ENCODE measurements at places on chromosomes 2 and 18.

- DNase-seq = no peak
Observed at GRCh38 chr2:128753800-128754199, 435.1 kb upstream of the HS6ST1 start.

- no peak for DNase-seq
Observed at GRCh38 chr2:27823135-27823534, 51.6 kb downstream of the MRPL33 start.

- peak; percentile 56 for DNase-seq
Observed at GRCh38 chr2:109062859-109063700, 65.9 kb upstream of the SH3RF3 start.

DNA sequence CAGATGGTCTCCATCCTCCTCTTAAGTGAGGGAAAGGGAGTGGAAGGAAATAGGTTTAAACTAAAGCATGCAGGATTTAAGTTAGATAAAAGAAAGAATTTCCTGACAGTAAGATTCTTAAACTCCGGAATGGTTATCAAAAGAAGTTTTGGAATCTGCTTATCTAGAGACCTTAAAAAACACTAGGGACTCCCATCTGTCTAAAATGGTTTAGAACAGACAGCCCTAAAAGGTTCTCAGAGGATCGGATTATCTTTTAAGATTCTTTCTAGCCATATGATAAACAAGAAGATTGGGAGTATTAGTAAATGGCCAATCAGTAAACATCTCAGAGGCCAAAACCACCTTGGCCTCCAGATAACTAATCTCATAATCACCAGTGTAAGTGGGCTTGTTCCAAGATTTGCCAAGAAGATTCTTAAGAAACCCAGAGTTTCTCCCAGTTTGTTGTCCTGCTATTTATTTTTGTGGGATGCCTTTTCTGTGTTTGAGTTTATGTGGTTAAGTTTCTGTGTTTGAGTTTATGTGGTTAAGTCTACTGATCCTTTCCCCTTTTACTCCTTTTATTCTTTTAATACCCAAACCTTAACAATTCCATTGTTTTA lies 314.9 kb upstream of the NRP2 start:
- no peak for DNase-seq

DNA sequence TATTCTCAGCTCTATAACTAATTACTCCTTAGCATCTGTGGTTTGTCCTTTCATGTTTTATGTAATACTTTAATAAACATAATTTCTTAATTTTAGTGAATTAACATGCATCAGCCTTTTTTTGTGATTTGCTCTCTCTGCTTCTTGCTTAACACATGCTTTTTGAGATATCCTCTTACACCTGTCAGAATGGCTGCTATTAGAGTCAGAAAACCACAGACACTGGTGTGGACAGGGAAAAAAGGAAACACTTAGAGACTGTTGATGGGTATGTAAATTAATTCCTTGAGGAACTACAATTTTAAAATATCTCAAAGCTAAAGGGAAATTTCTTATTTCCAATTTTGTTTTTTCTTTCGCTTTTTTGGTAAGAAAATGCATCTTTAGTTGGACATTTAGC lies 549.0 kb downstream of the ZNF804A start:
- no peak for DNase-seq

GRCh38 chr2:161703863-161704262 lies 79.6 kb downstream of the SLC4A10 start:
- no peak for DNase-seq

DNA sequence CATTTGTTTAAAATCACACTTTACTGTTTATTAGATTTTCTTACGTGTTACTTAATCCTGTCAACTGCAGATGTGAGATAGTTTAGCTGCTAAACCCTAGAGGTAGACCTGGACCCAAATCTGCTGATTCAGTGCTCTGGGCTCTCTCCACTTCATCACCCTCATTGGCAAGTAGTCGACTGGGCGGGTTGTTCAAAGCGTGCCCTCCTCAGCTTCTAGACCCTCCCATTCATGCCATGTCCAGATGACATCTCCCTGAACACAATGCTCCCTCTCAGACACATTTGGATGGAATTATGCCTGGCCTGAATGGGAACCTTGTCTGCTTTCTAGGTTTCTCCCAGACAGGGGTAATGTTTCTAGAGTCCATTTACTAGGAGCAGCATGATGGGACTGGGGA lies 43.7 kb downstream of the RPIA start:
- no peak for DNase-seq

- peak; percentile 28 for DNase-seq
Observed at GRCh38 chr2:197232010-197232409, 78.6 kb downstream of the ANKRD44 start.

- DNase-seq = no peak
Observed at GRCh38 chr2:123116595-123116994, 908.5 kb upstream of the CNTNAP5 start.

- DNase-seq = no peak
Observed at GRCh38 chr2:147092266-147092665, 752.6 kb upstream of the ACVR2A start.

GRCh38 chr2:196413821-196414274 lies 225.7 kb upstream of the CCDC150 start:
- no peak for DNase-seq
